ENCODE measurements at places on chromosomes 3 and 15.

- no peak for DNase-seq
These were observed 21.6 kb downstream of the UACA start for GRCh38 chr15:70741677-70742293.

- no peak for DNase-seq
These were observed 429.7 kb downstream of the RAP2B start for GRCh38 chr3:153591561-153592245.

GRCh38 chr3:73481888-73482287 is 142.9 kb downstream of the PDZRN3 start:
- DNase-seq, result no peak

DNA sequence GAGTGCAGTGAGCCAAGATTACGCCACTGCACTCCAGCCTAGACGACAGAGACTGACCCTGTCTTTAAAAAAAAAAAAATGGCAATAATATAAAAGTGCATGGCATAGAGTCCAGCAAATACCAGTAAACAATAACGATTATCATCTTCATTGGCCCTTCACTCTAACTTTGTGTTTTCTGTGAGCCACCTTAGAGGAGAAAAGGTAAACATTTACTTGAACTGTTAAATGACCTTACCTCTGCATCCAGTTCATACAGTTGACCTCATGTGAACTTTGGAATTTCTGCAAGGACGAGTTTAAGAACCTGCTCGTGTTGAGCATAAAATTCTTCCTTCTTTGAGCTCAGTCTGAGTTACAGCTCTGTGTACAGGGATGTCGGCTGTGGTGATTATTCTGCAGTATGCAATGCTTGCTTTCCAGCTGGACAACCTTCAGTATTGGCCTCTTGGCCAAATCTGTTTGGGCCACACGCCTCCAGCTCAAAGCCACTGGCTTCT is 56.6 kb downstream of the RLBP1 start:
- no peak for DNase-seq

GRCh38 chr3:25191673-25192072 is 236.4 kb upstream of the RARB start:
- no peak for DNase-seq
